ENCODE measurements at places on chromosomes 1 and 21. TPM values are rescaled to one million over a fixed set of nuclear protein-coding genes. Genes with fewer than 3 reads are reported as not detected.

The RNU1-3 gene
- total RNA-seq: under 0.01 TPM

The NBPF12 gene
- 10.8 TPM for total RNA-seq

The IGFN1 gene
- total RNA-seq: not detected

The RNF19B gene
- total RNA-seq: 25.2 TPM

The NPR1 gene
- total RNA-seq: 36.7 TPM

The PLEKHA6 gene
- total RNA-seq: 17.8 TPM

The CLIC6 gene
- total RNA-seq: 0.62 TPM

DNA sequence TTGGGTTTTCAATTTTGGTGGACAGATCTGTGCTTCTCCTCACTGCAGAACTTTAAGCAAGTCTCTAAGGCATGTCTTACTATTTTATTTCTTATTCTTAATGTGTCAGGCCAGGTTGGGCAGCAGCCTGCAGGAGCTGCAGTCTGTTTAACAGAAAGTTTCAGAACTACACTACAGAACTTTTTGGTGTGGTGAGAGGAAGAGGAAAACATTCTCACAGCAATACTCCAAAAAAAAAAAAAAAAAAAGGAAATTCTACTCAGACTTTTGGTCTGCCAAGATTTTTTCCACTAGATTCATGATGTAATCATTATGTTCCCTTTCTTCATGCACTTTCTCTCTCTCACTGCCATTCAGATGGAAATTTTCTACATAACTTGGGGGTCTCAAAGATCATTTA lies 255.2 kb downstream of the COL11A1 start:
- H3K27ac ChIP-seq: no peak overlapping the region
- no peak for ATAC-seq
- no peaks in the 10 kb centered on the region for H3K4me1 ChIP-seq

GRCh38 chr21:38241029-38241740 lies 15.6 kb upstream of the KCNJ15 start:
- no peak for ATAC-seq
- H3K27ac ChIP-seq: no peak overlapping the region
- no peaks in the 10 kb centered on the region for H3K36me3 ChIP-seq
- H3K27me3 ChIP-seq: no peaks in the 10 kb centered on the region
- no peak overlapping the region for H3K4me3 ChIP-seq

DNA sequence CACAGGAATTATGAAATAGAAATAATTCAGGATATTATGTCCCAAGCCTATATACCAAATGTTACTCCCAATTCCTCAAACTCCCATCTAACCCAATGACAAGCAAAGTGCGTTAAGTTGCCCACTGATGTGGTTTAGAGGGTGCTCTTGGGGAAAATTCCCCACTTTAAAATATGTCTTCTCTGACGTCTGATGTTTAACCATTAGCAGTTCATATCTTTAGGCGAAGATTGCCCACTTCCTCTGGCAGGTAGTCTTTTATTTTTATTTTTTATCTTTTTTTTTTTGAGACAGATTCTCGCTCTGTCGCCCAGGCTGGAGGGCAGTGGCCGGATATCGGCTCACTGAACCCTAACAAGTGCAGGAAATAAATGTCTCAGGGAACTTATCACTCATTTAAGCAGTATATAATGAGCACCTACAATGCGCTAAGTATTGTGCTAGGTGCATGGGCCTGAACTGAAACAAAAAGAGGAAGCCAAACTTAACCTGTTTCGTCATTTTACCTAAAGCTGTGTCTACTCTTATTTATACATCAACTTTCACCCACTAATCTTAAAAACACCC lies 1.3 kb upstream of the LYST start:
- H3K27ac ChIP-seq: peak overlapping the region; percentile 98
- H3K4me3 ChIP-seq: peak overlapping the region; percentile 97
- no peaks in the 10 kb centered on the region for H3K27me3 ChIP-seq
- ATAC-seq: no peak

GRCh38 chr1:158179301-158180041 lies 1.2 kb upstream of the CD1D start:
- H3K27ac ChIP-seq: no peak overlapping the region
- peaks cover 28% of the 10 kb centered on the region for H3K4me1 ChIP-seq
- ATAC-seq: no peak
- H3K4me3 ChIP-seq: no peak overlapping the region
- H3K36me3 ChIP-seq: no peaks in the 10 kb centered on the region

GRCh38 chr1:165207853-165208515 lies 148.5 kb downstream of the LMX1A start:
- no peak overlapping the region for H3K27ac ChIP-seq
- no peaks in the 10 kb centered on the region for H3K4me1 ChIP-seq
- no peaks in the 10 kb centered on the region for H3K27me3 ChIP-seq

- no peak overlapping the region for H3K27ac ChIP-seq
- H3K36me3 ChIP-seq: peaks cover 34% of the 10 kb centered on the region
- H3K27me3 ChIP-seq: no peaks in the 10 kb centered on the region
- H3K4me1 ChIP-seq: no peaks in the 10 kb centered on the region
Observed at GRCh38 chr21:17784604-17785402, 34.4 kb downstream of the C21orf91 start.

GRCh38 chr1:87410776-87411480 lies 82.2 kb downstream of the LMO4 start:
- no peak for ATAC-seq
- no peak overlapping the region for H3K27ac ChIP-seq
- no peaks in the 10 kb centered on the region for H3K4me1 ChIP-seq

DNA sequence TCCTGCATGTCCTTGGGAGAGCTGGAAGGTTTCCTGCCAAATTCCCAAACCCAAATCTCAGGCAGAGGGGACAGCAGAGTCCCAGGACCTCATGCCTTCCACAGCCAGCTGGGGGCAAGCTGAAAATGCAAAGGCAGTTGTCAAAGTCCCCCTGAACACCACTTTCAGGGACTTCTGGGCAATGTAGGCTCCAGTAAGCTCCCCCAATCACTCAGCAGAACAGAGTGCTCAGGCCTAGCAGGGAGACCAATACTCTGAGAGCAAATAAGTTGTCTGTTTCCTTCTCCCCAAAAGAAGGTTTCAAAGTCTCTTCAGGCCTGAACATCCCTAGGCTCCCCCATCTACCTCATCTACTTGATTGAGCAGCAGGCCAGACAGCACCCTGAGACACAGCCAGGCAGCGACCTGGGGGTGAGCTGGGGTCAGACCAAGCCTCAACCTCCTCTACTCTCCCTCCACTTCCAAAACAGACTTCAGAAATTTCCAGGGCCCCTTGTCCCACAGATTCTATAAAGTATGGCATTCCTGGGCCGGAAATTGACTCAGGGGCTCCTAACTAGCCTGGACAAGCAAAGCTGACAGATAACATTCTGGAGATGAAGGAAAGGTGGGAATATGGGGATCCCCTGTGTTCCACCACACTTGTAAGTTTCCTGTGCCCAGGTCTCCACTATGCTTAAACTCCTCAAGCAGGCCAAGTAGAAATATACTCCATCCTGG lies 1.9 kb downstream of the SLC9A1 start:
- ATAC-seq: no peak
- H3K36me3 ChIP-seq: no peaks in the 10 kb centered on the region
- peak overlapping the region; percentile 93 for H3K27ac ChIP-seq
- H3K27me3 ChIP-seq: no peaks in the 10 kb centered on the region
- peak overlapping the region; percentile 89 for H3K4me3 ChIP-seq

- peaks cover 52% of the 10 kb centered on the region for H3K36me3 ChIP-seq
- peak overlapping the region; percentile 88 for H3K27ac ChIP-seq
- no peaks in the 10 kb centered on the region for H3K27me3 ChIP-seq
Observed at GRCh38 chr1:154463512-154463990, 38.5 kb upstream of the TDRD10 start.

- H3K36me3 ChIP-seq: peaks cover 24% of the 10 kb centered on the region
- no peak overlapping the region for H3K4me3 ChIP-seq
- no peaks in the 10 kb centered on the region for H3K27me3 ChIP-seq
Observed at GRCh38 chr1:211939876-211940468, 95.4 kb downstream of the INTS7 start.

GRCh38 chr21:14993115-14993514 lies 71.7 kb downstream of the NRIP1 start:
- no peaks in the 10 kb centered on the region for H3K36me3 ChIP-seq
- no peak for ATAC-seq
- no peak overlapping the region for H3K4me3 ChIP-seq
- no peaks in the 10 kb centered on the region for H3K27me3 ChIP-seq
- H3K4me1 ChIP-seq: no peaks in the 10 kb centered on the region
- H3K27ac ChIP-seq: no peak overlapping the region

GRCh38 chr1:165408518-165408917 lies 36.4 kb downstream of the RXRG start:
- no peak for ATAC-seq
- no peak overlapping the region for H3K27ac ChIP-seq

- peak overlapping the region; percentile 98 for H3K4me3 ChIP-seq
- H3K4me1 ChIP-seq: peaks cover 6% of the 10 kb centered on the region
- peaks cover 46% of the 10 kb centered on the region for H3K36me3 ChIP-seq
- no peak for ATAC-seq
- H3K27me3 ChIP-seq: no peaks in the 10 kb centered on the region
- no peak overlapping the region for H3K27ac ChIP-seq
Observed at GRCh38 chr1:45518910-45519309, 2.8 kb downstream of the PRDX1 start.

DNA sequence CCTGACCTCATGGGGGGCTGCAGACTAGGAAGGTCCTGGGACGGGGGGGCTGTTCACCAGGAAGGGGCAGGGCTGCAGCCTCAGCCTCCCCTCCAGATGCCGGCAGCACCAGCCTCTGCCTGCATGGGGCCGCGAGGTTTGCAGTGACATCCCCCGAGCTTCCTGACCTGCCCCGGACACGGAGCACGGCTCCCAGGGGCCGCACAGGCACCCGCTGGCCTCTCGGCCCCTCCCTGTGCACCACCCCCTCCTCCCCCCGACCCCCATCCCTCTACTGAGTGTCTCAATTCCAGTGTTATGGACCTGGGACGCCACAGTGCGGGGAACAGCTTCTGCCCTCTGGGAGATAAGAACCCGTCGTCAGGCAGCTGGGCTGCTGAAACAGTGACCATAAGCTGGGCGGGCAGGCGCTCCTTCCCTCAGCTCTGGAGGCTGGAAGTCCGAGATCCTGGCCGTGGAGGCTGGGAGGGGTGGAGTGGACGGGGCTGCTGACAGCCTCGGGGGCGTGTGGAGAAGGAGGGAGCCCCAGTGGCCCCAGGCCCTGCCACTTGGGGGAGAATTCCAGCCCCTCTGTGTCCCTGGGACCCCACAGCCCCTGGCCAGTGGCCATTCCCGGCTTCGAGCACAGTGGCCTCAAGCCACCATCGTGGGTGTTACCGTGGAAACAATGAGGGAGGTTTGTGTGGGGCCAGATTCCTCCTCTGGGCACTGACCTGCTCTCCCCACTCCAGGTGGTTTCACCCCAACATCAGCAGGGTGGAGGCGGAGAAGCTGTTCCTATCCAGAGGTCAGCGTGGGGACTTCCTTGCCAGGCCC lies 11.6 kb downstream of the RNF223 start:
- H3K4me1 ChIP-seq: peaks cover 46% of the 10 kb centered on the region
- H3K27ac ChIP-seq: no peak overlapping the region
- H3K36me3 ChIP-seq: no peaks in the 10 kb centered on the region
- H3K27me3 ChIP-seq: peaks cover 88% of the 10 kb centered on the region

DNA sequence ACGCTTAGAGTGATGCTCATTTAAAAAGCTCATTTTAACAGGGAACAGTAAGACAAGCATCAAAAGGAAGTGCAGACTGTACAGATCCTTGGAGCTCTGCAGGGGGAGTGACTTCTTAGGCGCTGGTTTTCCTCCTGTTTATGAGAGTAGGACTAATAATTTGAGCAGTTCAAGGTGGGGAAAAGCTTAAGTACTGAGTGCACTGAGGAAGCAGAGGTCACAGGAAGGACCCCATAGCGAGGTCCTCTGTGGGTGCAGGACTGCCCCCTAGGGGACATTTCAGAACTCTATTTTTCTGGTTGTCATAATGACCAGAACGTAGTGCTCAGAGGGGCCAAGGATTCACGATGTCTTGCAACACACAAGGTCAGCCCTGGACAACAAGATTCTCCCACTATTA lies 112.1 kb downstream of the HLCS start:
- no peaks in the 10 kb centered on the region for H3K27me3 ChIP-seq
- no peak overlapping the region for H3K4me3 ChIP-seq
- no peaks in the 10 kb centered on the region for H3K4me1 ChIP-seq
- no peak overlapping the region for H3K27ac ChIP-seq
- H3K36me3 ChIP-seq: no peaks in the 10 kb centered on the region

DNA sequence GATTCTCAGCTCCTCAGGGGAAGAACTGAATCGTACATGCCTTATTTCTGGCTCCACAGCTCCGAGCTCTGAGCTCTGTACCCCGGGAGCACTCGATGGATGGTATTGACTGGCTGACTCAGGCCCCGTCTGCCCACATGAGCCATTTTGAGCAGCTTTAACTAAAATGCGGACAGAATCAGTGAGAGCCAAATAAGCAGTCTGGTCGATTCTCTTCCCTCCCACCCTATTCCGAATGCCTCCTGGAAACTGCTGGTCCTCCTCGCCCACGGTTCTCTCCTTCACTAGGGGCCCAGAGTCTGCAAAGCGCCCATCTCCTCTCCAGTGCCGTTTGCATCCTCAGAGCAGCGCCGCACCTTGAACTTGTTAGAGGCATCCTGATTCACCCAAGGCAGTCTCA lies 125.9 kb upstream of the IRF2BP2 start:
- H3K27ac ChIP-seq: no peak overlapping the region
- ATAC-seq: no peak
- H3K4me3 ChIP-seq: no peak overlapping the region
- H3K36me3 ChIP-seq: no peaks in the 10 kb centered on the region

GRCh38 chr21:17795146-17796036 lies 23.8 kb downstream of the C21orf91 start:
- H3K4me1 ChIP-seq: peaks cover 3% of the 10 kb centered on the region
- ATAC-seq: no peak
- no peak overlapping the region for H3K27ac ChIP-seq

DNA sequence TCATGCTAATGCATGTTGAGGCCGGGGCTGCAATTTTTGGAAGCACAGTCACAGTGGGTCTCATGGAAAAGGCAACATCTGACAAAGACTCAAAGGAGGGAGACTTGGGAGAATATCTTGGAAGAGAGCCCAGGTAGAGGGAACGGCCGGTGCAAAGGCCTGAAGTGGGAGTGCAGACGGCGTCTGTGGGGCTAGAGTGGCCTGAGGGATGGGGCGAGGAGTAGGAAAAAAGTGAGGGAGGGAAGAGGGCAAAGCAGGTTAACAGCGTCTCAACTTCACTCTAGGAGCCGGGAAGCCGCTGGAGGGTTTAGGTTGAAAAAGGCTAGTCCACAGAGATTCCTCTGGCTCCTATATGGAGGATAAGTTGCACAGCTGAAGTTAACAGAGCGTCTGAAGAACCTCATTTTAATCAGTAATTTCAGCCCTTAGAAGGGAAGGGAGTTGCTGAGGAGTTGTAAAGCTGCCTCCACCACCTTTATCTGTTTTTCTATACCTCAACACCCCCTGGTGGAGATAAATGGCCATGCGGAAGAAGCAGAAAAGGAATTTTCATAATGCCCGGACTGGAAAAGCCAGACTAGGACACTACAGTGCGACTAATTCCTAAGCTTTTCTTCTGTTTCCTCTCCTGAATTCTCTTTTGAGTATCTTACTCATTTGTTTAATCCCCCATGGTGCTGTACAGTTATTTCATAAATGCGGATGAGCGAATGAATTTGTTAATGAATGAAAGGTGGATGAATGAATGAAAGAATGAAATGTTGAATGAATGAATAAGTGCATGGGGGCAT lies 78.7 kb upstream of the ZNF281 start:
- no peaks in the 10 kb centered on the region for H3K4me1 ChIP-seq
- H3K27me3 ChIP-seq: no peaks in the 10 kb centered on the region
- H3K27ac ChIP-seq: no peak overlapping the region
- H3K36me3 ChIP-seq: no peaks in the 10 kb centered on the region

All from gastroesophageal sphincter (tissue), 4 donors.